ENCODE measurements at places on chromosomes 12 and 14.

DNA sequence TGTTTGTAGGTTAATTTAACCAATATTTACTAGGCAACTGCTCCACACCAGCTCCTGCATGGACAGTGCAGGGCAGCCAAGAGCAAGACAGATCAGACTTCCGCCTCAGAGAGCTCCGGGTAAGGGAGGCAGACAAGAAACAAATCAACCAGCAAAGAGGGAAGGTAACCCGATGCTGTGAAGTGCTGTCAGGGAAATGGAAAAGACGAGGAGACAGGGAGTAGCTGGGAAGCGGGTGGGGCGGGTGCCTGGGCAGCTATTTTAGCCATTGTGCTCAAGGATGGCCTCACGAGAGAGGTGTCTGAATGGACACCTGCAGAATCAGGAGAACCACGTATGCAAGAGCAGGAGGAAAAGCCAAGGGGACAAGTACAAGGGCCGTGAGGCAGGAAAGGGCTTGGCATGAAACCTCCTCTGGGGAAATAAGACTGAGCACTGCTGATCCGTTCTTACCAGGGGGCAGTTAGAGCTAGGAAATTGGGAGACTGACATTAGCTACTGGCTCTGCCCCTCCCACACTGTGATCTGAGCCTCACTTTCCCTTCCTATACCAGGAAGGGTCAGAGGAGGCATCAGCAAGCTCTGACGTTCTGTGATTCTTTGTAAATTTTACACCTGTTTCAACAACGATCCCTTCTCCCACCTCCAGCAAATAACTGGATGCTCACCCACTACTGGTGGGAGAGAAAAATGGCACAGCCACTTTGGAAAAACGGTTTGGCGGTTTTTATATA, 6.5 kb upstream of the TMEM119 start:
- DNase-seq = no peak

DNA sequence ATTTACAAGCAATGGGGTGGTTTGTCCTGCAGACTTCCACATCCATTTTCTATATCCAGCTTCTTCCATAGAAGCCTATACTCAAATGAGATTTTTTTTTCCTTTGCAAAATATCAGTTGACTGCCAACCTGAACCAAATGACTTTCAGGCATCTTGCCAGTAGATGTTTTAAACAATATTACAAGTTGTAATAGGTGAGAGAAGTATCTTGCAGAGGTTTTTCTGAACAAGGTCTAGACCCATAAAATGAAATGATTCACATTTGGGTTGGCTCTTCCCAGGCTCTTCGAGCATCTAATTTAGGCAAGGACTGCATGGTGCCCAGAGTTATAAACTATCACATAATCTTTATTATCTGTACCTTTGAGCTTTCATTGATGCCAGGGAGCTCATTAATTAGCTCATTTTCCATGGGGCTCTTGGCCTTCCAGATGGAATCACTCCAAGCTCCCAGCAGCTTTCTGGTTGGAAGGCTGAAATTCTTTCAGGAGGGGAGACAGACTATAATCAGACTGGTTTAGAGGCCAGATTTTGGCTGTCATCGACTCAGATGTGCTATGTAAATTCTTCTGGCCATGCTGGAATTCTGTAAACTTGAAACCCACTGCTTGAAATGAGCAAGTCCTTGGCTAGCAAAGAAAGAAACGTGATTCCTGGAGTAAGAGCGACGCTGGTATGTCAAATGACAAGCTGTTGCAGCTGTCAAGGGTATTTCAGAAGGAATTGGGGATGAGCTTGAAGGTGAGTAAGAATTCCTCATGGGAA, 32.2 kb upstream of the DICER1 start:
- DNase-seq = no peak

DNA sequence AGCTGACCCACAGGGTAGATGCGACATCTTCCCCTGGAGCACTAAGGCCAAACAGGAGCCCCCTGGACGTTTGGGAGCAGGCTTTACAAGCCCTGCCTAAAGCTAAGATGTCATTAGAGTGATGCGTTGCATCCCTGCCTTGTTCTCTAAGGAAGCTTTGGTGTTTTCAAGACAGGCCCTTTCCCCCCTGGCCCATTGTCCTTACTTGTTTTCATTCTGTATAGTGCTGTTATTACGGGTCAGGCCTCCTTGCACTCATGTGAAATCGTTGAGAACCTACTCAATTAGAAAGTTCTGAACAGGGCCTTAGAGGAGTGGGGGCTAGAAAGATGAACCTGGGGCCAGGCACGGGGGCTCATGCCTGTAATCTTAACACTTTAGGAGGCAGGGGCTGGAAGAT, 1.7 kb upstream of the PRKCH start:
- no peak for DNase-seq

GRCh38 chr14:68822926-68823325, 30.1 kb upstream of the ZFP36L1 start:
- no peak for DNase-seq

DNA sequence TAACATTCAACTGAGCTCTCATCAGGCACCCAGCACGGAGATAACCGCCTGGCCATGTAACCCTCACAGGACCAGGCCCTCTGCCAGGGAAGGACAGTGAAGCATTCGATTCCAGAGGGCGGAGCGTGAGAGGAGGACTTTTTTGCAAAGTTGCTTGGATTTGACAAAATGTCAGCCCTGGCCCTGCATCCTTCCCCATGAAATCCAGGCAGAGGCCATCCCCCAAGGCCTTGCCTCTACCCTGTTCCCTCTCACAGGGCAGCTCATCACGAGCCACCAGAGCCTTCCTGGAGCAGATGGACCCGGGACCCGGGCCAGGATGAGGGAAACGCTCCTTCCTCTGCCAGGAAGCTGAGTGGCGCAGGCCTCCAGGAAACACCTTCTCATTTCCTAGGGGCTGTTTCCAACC, 17.0 kb downstream of the CAMKK2 start:
- DNase-seq = no peak

DNA sequence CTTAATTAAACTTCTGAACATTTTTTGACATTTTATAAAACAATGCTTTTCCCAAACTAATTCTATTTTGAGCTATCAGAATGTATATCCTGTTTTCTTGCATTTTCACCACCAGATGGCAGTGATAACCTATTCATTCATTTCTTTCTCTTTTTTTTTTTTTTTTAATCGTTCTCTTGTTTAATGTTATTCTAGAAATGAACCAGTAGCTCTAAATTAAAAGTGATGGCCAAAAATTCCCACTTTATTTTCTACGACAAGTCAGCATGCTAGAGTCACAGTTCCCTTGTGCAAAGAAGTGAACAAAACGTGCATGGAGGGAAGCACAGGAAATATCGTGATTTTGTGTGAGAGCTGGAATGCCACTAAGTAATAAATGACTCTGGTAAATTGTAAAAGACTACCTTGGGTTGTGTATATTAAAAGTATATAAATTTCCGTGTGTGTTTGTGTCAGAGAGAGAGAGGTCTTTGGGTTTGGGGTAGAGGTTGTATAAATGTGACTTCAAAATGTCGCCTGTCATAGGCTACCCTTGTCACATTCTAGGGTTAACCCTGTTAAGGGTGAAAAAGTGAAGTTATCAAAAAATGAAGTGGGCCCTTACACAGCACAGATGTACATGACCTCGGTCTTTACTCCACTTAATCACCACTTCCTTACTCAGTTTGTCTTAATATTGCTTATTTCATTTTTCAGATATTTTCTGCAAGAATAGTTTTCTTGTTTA, 40.4 kb upstream of the LDHB start:
- no peak for DNase-seq

- DNase-seq = no peak
These were observed 6.4 kb downstream of the MLXIP start for GRCh38 chr12:122084857-122085405.

- DNase-seq = no peak
These were observed 32.2 kb downstream of the TESC start for GRCh38 chr12:117067016-117067415.

GRCh38 chr12:104602896-104603295, 146.1 kb downstream of the CHST11 start:
- no peak for DNase-seq

DNA sequence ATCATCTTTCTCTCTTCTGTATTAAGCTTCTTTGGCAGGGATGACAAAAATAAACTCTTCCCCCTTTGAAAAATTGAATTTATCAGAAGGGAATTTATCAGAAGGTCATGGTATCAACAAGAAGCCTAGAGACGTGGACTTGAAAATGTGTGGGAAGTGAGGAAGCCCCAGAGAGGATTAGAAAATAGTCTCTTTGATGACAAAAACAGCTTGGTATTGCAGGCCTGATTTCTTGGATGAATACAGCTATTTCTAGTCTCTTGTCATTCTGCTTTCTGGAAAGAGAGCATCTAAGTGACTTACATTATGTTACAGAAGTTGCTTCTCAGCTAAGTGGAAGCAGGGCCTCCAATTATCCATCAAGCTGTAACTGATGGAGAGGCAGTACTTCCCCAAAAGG, 111.1 kb downstream of the KITLG start:
- no peak for DNase-seq

DNA sequence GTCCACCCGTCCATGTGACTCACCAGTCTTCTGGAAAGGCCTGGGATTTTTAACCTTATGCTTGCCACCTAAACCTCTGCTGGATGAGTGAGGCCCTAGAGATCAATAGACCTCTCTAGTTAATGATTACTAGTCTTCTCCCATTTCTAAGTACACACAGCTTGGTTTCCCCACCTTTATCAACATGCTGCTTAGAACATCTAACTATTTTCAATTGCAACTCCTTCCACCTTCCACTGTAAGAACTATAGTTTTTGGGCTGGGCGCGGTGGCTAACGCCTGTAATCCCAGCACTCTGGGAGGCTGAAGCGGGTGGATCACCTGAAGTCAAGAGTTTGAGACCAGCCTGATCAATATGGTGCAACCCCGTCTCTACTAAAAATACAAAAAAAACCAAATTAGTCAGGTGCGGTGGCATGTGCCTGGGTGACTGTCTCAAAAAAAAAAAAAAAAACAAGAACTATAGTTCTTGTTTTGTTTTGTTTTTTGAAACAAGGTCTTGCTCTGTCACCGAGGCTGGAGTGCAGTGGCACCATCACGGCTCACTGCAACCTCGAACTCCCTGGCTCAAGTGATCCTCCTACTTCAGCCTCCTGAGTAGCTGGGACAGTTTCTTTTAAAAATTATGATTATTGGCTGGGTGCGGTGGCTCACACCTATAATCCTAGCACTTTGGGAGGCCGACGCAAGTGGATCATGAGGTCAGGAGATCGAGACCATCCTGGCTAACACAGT, 18.7 kb upstream of the MDM2 start:
- DNase-seq = no peak

DNA sequence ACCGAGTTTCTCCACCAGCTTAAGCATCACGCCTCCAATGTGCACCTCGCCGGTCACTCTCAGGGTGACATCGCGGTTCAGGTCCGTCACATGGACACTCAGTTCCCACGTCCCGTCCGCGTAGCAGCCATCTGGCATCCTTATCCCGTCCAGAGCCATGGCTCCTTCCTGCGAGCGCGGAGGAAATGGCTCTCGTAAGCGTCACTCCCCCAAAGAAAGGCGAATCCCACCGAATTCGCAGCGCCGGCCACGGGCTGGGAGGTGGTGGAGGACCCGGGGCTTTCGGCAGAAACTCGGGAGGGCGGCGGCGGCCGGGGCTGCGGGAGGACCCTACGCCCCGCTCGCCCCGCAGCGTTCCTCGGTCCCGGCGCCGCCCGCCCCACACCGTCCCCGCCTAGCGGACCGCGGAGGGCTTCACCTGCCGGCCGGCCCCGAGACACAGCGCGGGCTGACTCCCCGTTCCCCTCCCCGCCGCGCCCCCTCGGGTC, 396 bp downstream of the FERMT2 start:
- peak; percentile 40 for DNase-seq

GRCh38 chr12:3757261-3757660, 4.4 kb upstream of the CRACR2A start:
- DNase-seq = no peak

DNA sequence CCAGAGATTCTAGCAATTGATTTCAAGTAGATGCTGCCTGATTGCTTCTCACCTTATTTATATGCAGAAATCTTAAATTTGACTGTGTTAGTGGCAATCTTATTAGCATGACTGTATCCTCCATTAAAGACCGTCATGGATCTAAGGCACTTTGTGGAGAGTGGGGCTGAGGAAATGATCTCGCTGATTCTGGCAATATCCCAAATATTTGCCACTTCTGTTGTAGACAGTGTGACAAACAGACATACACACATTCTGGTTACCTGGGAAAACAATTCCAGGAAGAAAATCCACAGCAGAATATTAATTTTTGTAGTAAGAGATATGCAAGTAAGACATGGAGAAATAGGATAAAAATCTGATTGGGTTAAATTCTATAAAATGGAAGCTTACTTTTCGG, 269.0 kb upstream of the G2E3 start:
- no peak for DNase-seq

DNA sequence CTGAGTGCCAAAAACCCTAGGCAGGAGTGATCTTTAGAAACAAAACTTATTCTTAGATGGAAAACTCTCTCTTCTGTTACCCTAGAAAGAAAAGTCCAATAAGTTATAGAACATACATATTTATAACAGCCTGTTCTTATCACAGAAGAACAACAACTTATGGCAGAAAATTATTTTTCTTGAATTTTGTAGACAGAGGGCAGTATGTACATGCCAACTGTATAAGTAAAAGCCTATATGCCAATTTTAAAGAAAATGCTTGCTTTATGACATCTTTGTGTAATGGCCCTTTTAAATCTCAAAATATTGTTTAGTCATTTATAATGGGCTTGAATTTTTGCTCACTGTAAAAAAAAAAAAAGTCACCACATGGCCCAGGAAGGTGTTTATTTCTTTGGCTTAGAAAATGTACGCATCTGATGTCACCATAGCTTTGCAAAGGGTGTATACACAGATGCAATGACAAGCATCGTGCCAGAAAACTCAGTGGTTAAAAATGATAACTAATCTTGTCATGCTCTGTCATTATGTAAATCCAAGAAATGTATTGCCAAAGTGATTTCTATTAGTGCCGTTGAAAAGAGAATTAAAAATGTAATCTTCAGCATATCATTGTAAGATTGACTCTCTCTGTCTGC, 38.3 kb upstream of the GRIP1 start:
- no peak for DNase-seq

- DNase-seq = no peak
These were observed 17.3 kb upstream of the ABHD12B start for GRCh38 chr14:50854521-50854920.

DNA sequence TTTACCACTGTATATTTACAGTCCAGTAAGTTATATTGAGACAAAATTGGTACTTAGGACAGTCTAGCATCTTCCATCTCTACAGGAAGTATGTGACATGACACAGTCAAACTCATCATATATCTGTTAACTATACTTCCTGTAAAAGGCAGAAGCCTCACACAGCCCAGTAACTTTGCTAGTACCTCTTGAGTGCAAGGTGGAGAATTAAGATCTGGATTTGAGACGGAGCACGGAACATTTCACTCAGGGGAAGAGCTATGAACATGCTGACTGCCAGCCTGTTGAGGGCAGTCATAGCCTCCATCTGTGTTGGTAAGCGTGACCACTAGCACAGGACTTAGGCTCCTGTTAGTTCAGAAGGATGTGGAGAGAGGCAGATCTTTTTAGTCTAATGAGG, 333.7 kb upstream of the OR4E1 start:
- no peak for DNase-seq
